ENCODE measurements at places on chromosomes 3 and 15.
A peak's percentile ranks its signal among the peaks of the same experiment; 100 is the strongest.

DNA sequence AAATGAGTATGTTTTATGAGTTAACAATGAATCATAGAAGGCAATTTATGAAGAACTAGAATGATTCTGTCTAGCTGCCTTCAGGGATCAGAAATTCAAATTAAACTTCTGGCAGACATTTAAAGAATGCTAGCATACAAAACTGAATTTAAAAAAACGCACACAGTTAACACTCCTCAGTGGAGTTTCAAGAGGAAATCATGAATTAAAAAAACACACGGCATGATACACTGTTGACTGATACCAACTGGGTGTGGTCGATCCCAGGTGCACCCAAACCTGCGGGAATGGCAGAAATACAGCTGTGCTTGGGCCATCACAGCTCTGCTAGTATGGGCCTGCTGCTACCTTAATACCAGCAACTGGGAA lies 526.0 kb downstream of the FOXP1 start:
- no peak for DNase-seq

- DNase-seq: no peak
These were observed 1186.5 kb downstream of the SI start for GRCh38 chr3:163891771-163892170.

DNA sequence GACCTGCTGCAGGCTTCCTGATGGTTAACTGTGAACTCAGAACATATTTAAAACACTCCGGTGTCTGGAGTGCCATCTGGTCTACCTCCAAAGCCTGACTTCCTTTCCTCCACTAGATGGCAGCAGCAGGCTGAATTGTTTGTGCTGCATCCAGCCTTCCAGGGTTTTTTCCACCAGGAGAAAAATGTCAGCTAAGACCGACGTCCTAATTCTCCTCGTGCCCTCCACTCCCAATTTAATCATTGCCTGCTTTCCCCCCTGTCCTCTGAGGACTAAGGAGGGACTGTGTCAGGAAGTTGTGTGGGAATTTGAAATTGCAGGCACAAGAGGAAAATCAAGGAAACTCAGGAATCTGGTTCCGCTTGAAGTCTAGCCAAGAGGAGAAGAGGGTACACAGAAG lies 165.2 kb upstream of the UMPS start:
- peak; percentile 29 for DNase-seq

DNA sequence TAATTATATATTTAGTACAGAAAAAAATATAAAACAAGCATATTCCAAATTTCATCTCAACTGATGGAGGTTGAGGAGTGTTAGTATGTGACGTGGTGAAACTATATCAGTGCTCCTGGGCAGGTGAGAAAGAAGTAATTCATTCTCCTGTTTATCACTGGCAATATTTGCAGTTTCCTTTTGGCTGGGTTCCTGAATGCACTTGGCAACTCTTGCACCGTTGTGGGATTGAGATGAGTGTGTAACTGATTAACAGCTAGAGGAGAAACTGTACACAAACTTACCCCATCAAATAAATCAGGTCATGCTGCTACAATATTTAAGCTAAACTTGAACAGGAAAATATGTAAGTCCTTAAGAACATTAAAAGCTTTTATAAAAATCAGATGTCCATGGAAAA lies 2.1 kb upstream of the ATP13A4 start:
- no peak for DNase-seq

DNA sequence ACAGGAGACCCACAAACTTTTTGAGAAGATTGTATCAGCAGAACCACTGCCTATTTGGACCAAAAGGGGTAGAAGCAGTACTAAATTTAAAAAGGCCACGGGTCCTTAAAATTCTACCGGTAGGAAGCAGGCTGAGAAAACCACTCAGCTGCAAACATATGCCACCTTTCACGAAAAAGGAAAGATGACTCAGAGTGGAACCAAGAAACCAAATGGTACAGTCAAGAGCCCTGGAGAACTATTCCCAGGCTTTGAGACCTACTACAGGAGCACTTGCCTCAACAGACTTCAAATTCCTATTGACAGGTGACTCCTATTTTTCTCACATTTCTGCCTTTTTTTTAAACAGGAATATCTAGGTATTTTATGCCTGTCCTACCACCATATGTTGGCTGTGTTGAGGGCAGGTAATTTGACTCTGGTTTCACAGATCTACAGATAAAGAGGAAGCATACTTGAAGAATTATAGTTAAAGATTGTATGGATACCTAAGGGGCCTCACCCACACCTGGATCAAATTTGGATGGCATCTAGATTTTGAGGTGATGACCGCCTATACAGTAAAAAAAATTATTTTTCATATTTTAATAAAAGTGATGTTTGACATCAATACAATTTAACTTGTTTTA lies 10.1 kb downstream of the GOLIM4 start:
- no peak for DNase-seq

GRCh38 chr3:37826933-37827332 lies 34.7 kb upstream of the CTDSPL start:
- no peak for DNase-seq

DNA sequence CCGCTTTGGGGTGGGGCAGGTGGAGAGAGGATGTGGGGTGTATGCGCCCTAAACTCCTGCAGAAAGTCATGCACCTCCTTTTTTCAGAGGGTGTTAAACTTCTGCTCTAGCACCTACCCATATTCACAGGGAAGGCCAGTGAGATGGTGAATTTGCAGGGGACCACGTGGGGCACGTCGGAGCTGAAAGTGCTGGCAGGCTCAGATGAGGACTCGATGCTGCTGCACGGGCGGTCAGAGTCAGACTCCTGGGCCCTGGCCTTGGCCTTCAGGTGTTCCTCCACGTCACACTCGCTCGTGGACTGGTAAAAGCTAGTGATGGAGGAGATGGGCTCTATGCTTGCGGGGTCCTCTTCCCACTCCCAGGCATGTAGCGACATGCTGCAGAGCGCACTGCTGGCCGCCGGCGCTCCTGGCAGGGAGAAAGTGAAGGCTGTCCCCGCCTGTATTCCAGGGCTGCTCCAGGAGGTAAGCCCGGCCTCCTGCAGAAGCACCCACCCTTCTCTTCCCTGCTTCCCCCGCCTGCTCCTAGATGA lies 883 bp downstream of the CFAP92 start:
- DNase-seq: no peak

DNA sequence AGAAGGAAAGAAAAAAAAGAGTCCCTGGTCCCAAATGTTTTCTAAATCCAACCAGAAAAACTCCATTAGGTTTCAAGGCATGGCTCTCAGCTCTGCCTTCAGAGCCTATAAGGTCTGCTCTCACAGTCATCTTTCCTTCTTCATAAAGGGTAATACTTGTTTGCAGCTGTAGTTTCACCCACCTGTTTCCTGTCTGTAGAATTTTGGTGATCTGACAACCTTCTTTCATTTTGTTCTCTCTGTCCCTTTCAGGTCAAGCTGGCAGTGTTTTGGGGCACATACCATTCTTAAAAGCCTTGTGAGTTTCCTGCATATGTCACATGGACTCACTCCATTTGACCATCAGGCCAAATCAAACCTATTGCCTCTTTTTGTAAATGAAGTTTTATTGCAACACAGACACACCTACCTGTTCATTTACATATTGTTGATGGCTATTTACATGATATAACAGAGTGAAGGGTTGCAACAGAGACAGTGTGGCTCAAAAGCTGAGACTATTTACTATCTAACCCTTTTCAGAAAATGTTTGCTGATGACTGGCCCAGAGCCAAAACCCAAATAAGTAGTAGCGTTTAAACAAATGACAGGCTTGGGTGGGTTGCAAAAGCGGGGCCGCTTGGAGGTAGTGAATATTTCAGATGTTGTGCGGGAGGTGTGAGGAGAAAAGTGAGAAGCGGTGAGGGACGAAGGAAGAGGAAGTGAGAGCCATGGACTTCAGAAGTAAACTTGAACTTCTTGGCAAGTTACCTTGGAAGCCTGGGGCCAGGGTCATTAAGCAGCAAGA lies 292.7 kb upstream of the PROK2 start:
- no peak for DNase-seq

- no peak for DNase-seq
These were observed 101.6 kb upstream of the NR2E3 start for GRCh38 chr15:71708741-71709140.

DNA sequence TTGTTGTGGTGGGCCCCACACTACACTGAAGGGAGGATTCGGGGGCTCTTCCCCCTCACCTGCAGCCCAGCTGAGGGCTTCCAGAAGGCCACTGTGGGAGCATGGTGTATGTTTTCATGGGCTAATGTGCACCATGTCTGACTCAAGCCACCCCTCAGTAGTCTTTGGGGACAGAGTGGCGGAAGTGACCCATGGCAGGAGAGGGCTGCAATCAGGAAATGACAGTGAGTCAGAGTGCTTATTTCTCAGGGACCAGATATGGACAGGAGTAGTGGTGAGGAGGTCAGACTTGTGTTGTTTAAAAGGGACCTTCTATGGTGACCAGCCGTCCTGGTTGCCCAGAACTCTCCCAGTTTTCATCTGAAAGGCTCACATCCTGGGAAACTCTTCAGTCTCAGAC lies 32.8 kb upstream of the SLC9A9 start:
- DNase-seq: no peak

- DNase-seq: no peak
These were observed 7.4 kb upstream of the PCOLCE2 start for GRCh38 chr3:142896201-142896755.

DNA sequence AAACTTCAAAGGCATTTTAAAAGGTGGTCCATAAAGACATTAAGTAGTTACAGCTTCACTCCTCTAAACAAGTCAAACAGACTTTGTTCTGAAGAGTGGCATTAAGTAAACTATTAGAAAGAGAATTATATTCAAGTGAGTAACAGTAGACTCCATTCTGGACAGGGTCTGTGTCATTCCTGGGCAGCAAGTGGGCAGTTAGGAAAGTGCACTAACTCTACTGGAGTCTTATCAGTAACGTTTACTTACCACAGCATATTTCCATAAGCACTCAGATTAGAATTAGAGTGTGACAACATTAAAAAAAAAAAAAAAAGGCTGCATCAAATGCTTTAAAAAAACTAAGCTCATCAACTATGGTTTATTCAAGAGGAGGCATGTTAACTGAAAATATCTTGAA lies 10.6 kb downstream of the UBR1 start:
- no peak for DNase-seq

- no peak for DNase-seq
These were observed 32.8 kb downstream of the LOXL1 start for GRCh38 chr15:73959012-73959581.

GRCh38 chr3:53817211-53817610 lies 29.0 kb downstream of the CHDH start:
- no peak for DNase-seq
